ENCODE measurements at places on chromosomes 5 and 9.

DNA sequence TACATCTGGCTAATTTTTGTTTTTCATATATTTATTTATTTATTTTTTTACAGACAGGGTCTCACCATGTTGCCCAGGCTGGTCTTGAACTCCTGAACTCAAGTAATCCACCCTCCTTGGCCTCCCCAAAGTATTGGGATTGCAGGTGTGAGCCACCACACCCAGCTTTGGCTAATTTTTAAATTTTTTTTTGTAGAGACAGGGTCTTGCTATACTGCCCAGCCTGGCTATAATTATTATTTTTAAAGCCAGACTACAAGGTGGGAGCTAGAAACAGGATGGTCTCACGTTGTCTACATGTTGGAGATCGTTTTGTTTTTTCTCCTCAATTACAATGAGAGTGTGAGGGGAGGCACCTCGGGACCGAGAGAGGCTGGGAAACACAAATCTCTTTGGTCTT, 23.8 kb downstream of the ASS1 start:
- DNase-seq, result no peak

DNA sequence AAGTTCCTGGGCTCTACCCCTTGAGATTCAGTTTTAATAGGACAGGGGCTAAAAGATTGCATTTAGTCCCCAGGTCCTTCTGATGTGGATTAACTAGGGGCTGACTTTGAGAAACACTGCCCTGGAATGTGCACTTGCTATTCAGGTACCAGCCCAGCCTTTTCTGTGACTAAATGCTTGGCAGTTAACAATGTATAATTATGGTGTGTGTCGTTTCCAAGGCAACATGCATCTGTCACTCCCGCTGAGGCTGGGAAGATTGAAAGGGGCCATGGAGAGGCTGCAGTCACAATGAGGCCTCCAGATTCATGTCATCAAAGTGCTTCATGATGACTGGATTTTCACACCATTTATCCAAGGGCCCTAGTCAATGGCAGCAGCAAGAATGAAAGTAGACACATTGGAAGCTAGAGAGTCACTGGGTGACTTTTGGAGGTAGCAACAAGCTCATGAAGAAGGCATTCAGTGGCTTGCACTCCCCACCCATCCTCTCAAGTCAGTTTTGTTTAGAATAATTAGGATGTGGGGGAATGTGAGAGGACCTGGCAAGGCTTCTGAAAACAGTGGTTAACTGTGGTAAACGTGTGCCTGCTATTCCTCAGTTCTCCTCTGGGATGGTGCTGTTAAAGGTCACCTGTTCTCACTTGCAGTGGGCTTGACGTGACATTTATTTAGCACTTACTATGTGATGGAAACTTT, 28.3 kb downstream of the RAI14 start:
- peak; percentile 69 for DNase-seq

DNA sequence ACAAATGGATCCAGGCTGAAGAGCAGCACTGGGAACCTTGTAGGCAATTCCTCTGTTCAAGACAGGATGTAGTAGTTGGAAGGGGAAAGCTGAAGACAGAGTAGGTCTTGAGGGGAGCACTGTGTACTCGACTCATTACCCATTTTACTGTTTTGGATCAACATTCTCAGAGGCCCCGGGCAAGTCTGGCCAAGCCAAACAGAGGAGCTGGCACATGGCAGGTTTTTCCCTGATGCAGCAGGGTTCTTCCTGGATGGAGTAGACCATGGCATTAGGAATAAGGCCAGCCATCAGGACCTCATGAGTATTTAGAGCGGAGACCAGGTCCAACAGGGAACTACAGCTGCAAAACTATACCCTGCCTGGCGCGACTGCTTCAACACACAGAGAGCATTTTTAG, 4.4 kb downstream of the SVEP1 start:
- no peak for DNase-seq

DNA sequence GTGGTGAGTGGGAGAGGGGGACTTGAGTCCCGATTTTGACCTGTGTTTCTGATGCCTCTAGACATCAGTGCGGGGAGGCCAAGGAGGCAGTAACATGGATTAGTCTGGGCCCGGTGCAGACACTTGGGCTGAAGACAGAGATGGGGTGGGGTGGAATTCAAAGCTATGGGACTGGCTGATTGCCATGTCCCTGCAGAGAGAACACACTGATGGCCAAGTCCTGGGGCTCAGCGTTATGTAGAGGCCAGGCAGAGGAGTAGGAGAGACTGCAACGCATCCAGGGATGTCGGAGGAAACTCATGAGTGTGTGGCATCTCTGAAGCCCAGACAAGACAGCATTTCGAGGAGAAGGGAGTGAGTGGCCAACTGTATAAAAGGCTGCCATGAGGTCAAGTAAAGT, 30.1 kb downstream of the PSD2 start:
- DNase-seq, result no peak

DNA sequence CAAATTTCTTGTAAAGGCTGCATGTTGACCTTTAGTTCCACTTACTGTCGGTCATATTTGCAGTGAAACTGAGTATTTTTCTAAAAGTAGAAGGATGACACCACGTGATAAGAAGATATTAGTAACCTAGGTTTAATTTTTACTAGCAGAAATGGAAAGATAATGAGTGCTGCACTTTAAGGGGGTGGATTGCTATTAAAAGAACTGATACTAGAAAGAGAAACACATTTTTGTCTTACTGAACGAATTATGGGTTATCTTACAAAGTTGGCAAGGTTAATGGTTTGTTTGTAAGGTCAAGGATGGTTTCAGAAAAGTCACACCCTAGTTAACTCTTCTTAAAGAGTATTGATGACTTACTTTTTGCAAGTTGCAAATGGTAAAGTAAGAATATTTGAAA, 2.4 kb downstream of the MACIR start:
- DNase-seq, result no peak

DNA sequence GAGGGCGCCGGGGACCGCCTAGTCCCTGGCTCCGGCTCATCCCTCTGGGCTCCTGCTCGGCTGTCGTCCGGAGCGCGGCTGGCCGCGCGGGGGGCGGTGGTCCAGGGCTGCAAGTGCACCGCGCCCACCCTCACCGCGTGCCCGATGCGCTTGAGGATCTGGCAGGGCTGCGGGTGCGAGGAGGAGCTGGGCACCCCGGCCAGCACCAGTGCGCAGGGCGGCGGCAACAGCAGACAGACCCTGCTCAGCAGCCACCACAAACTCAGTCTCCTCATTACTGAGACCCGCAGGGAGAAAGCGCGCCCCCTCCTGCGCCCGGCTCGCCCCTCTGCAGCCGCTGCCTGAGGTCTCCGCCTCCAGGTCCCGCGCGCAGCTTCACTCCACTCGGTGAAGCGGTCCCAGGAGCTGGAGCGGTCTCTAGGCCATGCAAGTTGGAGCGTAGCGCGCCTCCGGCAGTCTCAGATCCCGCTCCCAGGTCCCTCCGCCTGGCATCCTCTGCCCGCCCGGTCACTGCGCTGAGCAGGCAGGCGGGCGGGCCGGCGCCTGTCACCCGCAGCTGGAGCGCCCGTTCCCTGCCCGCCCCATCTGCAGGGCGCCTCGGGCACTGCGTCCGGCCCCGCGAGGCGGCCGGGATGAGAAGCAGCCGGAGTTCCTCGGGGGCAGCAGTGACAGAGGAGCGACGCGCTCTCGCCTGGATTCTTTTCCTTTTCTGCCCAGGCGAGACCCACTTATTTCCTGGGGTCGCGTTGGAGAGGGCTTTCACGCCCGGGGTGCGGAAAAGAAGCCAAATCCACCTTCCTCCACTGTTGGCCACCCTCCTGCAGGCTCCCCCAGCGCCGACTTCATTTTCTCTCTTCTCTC, 512 bp downstream of the GRIN3A start:
- DNase-seq, result no peak

- DNase-seq, result peak; percentile 35
Measured at GRCh38 chr9:88218726-88219125, 80.5 kb upstream of the SPATA31C2 start.

GRCh38 chr5:18740301-18740700, 1106.0 kb downstream of the TAF11L14 start:
- DNase-seq, result no peak

- no peak for DNase-seq
Measured at GRCh38 chr9:117415358-117415914, 579 bp upstream of the ASTN2 start.

- DNase-seq, result no peak
Measured at GRCh38 chr5:50922942-50923767, 256.7 kb downstream of the PARP8 start.

GRCh38 chr5:9782826-9783560, 152.8 kb upstream of the TAS2R1 start:
- no peak for DNase-seq

GRCh38 chr9:26723486-26723885, 169.1 kb downstream of the CAAP1 start:
- no peak for DNase-seq

- DNase-seq, result no peak
Measured at GRCh38 chr5:106374956-106375355, 1295.8 kb downstream of the EFNA5 start.

DNA sequence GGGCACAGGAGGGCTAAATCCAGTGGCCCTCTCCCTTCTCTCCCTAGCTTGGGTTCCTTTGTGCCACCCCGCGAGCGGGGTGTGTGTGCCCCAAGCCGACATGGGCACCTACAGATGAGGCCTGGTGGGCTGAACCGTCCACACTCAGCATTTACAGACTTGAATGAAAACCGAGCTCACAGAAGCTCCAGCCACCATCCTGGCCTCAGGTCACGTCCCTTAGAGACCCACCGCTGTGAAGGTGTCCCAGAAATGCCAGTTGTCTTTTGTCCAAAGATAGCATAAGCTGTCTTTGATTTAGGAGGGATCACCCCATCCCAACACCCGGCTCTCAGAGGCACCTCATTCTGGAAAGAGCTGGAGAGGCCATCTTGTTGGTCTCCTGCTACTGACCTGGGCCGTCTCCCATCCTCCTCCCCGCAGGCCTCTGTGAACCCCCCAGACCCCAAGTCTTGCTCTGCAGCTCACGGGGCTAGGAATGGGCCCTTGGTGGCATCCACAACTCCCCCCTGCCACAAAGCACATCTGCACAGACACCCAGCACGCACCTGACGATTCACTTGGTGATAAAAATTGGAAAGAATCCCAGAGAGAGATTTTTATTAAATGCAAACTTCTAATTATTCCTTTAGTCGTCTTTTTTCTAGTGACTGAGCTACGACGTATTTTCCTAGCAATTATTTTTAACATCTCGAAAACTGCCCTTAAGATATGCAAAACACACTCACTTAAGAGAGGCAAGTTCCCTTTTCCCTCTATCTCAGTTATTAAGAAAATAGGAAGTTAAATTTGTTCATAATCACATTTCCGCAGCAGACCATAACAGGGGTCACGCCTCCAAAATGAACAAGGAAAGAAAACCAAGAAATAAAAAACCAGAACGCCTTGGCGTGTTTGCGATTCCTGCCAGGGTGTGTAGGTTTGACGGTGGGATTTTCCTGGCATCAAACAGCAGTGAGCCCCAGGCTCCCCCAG, 80.5 kb upstream of the LMX1B start:
- no peak for DNase-seq

- DNase-seq, result no peak
Measured at GRCh38 chr9:108850293-108850897, 5.4 kb downstream of the ACTL7B start.

DNA sequence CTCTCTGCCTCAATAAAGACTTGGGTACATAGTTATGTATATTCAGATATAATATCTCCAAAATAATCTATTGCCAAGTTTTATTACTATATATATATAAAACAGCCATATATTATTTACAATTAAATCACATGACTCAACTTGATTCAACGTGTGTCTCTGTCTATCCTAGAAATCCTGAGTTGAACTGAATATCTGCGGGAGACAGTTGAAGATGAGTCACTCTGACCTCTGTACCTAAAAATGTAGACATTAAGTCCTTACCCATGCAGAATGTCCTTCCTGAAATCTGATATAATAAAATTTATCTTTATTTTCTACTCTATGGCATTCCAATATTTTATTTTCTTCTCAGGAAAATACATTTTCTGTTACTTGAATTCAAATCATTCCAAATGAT, 218.2 kb upstream of the PRDM9 start:
- DNase-seq, result no peak

DNA sequence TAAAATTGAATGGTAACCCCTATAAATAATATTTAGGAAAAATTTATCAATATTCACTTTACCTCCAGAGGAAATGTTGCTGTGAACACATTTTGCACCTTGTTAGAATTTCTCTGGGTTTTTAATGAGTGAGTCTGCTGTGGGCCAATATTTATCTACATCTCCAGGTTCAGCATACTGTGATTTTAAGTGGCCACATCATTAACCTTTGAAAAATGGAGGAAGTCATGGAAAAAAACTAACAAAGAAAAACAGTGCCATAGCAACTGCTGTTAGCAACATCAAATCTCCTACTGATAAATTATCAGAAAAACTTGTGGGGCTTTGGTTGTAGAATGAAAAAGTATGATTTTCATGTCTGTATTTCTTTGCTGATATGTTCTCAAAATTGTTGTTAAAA, 55.0 kb downstream of the CD180 start:
- no peak for DNase-seq

DNA sequence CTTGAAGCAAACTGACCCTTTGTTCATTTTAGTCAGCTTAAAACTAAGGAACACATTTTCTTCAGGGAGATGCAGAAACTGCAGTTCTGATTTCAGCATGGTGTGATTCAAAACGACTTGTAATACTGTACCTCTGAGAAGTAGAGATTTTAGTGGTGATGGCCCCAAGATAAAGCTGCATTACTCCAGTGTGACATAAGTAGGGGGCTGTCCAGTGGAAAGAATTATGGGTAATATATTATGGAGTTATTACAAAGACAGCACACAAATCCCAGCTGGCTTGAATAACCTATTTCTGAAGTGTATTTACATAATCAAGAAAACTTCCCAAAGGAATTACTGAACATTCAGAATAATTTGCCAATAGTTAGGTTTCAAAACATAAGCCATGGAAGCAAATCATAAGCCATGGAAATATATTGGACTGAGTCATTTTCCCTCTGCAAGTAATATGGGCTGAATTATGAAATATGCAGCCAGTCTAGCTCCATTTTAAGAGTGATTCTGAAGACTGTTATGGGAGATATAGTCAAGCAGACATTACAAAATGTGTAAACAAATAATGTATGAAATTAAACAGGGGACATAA, 133.7 kb upstream of the FBXL17 start:
- no peak for DNase-seq

DNA sequence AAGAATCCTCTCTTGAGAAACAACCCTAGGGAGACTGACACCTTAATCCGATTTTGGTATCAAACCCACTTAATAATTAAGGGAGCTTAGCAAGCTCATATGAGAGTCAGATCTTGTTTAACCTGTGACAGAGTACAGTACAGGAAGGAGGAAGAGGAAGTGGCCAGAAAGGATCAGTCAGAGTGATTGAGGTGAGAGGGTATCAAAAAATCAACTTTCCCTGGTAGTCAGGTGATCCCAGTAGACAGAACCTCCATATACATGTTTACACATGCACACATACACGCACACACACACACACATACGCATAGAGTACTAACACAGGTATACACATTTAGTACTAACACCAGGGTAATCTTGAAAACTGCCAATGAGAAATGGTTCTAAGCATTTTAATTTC, 56.8 kb downstream of the GLIS3 start:
- DNase-seq, result no peak

DNA sequence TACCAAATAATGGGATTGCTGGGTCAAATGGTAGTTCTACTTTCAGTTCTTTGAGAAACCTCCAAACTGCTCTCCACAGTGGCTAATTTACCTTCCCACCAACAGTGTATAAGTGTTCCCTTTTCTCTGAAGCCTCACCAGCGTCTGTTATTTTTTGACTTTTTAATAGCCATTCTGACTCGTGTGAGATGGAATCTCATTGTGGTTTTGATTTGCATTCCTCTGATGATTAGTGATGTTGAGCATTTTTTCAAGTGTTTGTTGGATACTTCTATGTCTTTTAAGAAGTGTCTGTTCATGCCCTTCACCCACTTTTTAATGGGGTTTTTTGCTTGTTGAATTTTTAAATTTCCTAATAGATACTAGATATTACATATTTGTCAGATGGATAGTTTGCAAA, 28.4 kb upstream of the SUSD1 start:
- peak; percentile 22 for DNase-seq

All from brain microvascular endothelial cell (primary cell).